Endothelial cell (in vitro differentiated cells): ENCODE measurements at places on chromosomes 1 and 21. TPM values are rescaled to one million over a fixed set of nuclear protein-coding genes. Genes with fewer than 3 reads are reported as not detected.

Gene ZNF326
- total RNA-seq, result 36.5 TPM

Gene LIN28A
- total RNA-seq, result 107 TPM

Gene GBP2
- 0.36 TPM for total RNA-seq

Gene CLCA1
- not detected for total RNA-seq

Gene COL8A2
- 0.13 TPM for total RNA-seq

Gene HSD3B2
- not detected for total RNA-seq

Gene ASPM
- 9.4 TPM for total RNA-seq

Gene EPHB2
- 10.7 TPM for total RNA-seq

Gene CYYR1
- total RNA-seq, result 88.6 TPM

Gene CSF3R
- total RNA-seq, result 1.4 TPM
